ENCODE measurements at places on chromosomes 5 and 9. TPM values are rescaled to one million over a fixed set of nuclear protein-coding genes. Genes with fewer than 3 reads are reported as not detected.

Gene TMC1
- 0.49 TPM for total RNA-seq

Gene PCDHGB5
- total RNA-seq, result 4.3 TPM

Gene ECM2
- 16.0 TPM for total RNA-seq

GRCh38 chr9:136332482-136332983 is 5.2 kb downstream of the GPSM1 start:
- no peak overlapping the region for H3K27ac ChIP-seq
- DNase-seq, result no peak
- H3K4me3 ChIP-seq, result no peak overlapping the region
- H3K36me3 ChIP-seq, result peaks cover 51% of the 10 kb centered on the region

- peaks cover 2% of the 10 kb centered on the region for H3K27me3 ChIP-seq
- H3K36me3 ChIP-seq, result no peaks in the 10 kb centered on the region
- H3K4me3 ChIP-seq, result no peak overlapping the region
These were observed 231.0 kb downstream of the ARHGEF28 start for GRCh38 chr5:73856997-73857396.

DNA sequence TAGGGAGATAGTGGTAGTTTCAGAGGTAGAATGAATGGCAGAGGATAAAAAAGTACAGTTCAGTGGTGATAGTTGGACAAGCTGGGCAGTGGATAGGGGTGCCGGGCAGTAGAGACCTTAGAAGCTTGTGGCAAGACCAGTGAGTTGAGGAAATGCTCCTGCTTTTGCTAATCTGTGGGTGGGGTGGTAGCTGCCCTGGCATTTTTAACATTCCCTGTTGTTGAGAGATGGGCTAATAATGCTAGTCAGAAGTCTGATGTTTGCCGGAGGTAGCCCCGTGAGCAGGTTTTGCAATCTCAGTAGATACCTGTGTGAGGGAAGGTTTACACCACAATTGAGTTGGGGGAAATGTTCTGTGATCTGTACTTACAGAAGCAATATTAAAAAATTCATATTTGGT is 91.1 kb downstream of the TRIO start:
- H3K27ac ChIP-seq, result no peak overlapping the region
- H3K4me1 ChIP-seq, result peaks cover 20% of the 10 kb centered on the region
- H3K27me3 ChIP-seq, result no peaks in the 10 kb centered on the region
- no peaks in the 10 kb centered on the region for H3K36me3 ChIP-seq
- no peak overlapping the region for H3K4me3 ChIP-seq

DNA sequence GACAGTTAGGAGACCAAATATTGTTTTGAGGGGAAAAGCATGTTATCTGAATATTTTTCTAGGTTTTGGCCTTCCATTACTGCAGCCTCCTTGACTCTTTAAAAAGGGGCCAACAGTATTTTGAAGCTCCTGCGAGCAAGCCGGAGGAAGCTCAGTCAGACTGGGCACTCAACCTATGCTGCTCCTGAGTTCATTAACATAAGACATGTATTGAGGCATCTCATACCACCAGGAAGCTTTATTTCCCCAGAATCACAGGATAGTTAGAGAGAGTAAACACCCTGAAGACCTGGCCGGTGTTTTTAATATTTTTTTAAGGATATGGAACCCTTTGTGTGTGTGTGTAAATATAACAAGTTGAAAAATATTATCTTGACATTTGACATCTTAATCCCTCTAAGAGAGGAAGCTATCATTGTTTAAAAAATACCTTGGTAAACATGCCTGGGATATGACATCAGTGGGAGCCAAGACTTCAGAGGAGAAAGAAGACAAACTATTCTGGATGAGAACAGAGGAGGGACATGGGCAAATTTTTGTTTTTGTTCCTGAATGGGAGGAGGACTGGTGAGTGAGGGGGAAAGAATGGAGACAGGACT is 139.3 kb upstream of the SLIT3 start:
- no peaks in the 10 kb centered on the region for H3K36me3 ChIP-seq
- no peaks in the 10 kb centered on the region for H3K27me3 ChIP-seq
- no peak for DNase-seq
- no peak overlapping the region for H3K4me3 ChIP-seq

All from muscle of leg (tissue), 16 donors.